ENCODE measurements at places on chromosomes 3 and 15.

- DNase-seq, result no peak
These were observed 55.3 kb downstream of the CLDN1 start for GRCh38 chr3:190266913-190267290.

DNA sequence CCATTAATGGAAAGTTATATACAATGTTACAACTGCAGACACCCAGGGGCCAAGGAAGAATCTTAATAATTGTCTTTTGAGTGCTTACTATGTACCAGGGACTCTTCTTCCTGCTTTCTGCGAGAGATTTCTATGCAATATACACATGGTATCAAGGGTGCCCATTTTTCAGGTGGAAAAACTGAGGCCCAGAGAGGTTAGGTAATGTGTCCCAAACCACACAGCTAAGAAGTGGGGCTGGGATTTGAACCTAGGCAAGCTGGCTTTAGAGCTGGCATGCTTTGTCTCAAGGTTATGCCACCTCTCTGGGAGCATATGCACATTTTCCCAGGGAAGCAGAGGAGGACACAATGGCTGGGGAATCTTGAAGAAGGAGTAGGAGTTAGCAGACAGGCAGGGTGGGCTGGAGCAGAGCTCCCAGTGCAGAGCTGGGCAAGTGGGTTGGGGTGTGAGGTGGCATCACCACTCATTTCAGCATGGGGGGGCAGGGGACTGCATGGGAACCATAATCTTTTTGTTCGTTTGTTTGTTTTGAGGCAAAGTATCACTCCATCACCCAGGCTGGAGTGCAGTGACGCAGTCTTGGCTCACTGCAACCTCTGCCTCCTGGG is 339.8 kb upstream of the LRRFIP2 start:
- DNase-seq, result no peak

- DNase-seq, result no peak
These were observed 36.4 kb downstream of the WWTR1 start for GRCh38 chr3:149621218-149622005.

- DNase-seq, result no peak
These were observed 88.8 kb upstream of the TBL1XR1 start for GRCh38 chr3:177286034-177286433.

GRCh38 chr15:89368566-89369223 is 34.1 kb upstream of the POLG start:
- no peak for DNase-seq

DNA sequence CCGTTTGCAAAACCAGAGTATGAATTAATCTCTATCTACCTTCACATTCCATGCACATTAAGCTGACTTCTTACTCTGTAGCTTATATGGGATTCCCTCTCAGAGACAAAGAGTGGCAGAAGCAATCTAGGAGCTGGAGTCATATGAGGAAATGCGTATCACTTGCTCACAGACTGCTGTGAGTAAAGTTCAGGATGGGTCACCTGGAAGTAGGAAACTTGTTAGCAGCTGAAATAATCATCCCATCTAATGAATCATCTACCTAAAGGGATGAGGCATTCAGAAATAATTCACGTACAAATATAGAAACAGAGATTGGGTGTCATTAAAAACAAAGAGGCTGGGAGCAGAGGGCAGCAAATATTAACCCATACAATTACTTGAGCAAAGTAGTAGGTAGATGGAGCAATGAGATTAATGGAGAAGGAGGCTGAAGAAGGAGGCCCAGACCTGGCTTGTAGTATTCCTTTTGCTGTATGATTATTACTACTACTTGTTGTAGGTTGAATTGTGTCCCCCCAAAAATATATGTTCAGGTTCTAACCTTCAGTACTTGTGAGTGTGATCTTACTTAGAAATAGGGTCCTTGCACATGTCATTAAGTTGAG is 866.3 kb downstream of the ROBO2 start:
- no peak for DNase-seq

Data from activated CD8-positive, alpha-beta memory T cell treated with anti-CD3 and anti-CD28 coated beads, Interleukin-2, amount 50 U/mL, for 4 hours (primary cell).